ENCODE measurements at places on chromosomes 1 and 21.

DNA sequence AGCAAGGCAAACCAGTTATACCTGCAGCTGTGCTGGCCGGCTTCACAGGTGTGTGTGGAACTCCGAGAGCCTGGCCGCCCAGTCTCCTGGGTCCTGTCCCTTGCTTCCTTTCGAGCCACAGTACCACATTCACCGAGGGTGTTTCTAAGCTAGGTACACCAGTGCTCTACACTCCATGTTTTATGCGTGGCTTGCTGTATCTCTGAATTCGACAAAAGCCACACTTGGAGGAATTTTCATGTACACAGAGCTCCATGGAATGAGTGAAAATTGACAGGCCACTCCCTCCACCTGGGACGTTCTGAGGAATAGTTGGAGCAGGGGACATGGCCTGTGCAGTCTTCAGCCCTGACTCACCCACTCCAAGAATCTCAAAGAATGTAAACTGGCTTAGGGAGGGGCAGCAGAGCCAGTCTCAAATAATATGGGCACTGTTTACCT lies 14.0 kb downstream of the ETS2 start:
- no peak for DNase-seq

DNA sequence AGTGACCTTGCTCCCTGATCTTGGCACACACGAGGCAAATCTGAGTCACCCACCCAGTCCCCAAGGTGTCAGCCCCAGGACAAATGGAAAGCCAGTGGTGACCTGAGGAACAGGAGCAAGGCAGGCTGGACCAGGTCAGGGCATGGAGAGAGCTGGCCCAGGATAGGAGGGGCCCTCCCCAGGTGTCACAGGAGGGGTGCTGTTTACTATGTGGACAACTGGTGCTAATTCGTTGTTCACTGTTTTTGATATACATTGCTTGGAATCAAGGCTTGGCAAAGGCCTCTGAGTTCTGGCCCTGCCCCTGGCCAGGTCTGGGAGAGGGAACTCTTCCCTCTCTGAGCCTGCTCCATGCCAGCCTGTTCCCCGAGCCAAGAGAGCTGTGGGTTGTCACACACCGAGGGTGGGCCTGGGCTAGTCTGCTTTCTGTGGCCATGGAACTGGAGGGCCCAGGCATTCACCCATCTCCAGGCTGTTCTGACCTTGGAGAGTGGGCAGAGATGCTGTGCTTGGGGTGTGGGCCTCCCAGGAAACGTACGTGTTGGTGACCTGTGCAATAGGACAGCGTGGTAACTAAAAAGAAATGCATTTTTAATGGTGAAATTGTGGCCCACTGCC lies 41.8 kb downstream of the CRYAA start:
- no peak for DNase-seq

- DNase-seq = no peak
Measured at GRCh38 chr1:112807117-112807516, 92.0 kb upstream of the PPM1J start.

GRCh38 chr1:15678578-15678977 lies 5.5 kb upstream of the PLEKHM2 start:
- no peak for DNase-seq

- no peak for DNase-seq
Measured at GRCh38 chr1:220013497-220013896, 32.8 kb downstream of the EPRS1 start.

- DNase-seq = no peak
Measured at GRCh38 chr21:17053321-17053720, 459.5 kb upstream of the CXADR start.

DNA sequence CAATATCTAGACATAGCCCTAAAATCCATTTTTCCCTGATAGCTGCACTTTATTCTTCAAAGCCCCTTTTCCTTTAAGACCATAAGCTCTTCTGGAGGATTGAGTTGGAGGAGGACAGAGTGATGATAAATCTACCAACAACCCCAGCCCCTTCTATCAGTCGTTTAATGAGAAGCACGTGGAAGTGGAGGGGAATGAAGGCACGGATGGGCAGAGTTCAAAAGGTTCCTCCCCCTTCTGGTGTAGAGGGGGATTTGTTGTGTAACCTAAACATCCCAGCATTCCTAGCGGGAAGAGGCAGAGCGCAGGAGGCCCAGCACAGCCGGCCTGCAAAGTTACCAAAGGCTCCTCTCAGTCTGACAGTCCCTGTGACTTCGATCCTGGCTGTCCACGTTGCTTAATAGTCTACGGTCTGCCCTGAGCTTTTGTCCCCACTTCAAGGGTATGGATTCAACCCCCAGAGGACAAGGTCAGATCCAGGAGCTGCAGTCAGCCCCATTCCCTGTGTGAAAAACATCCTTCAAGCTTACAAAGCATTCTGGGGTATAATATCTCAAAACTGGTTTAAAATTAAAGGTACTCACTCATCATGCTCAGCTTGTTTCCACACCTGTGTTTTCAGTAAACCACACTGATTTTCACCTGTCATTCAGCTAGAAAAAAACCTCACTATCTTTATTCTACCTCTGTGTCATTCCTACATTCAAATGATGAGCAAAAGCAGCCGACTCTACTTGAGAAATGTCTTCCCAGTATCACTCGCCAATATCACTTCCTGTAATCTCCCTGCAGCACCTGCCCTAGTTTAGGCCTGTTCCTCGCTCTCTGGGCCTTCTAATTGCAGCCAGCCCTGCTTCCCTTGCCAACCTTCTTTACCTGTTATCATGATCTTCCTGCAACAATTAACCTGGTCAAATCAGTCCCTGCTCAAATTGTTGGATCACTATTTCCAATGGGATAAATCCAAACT lies 117.9 kb downstream of the PLPP3 start:
- DNase-seq = no peak

DNA sequence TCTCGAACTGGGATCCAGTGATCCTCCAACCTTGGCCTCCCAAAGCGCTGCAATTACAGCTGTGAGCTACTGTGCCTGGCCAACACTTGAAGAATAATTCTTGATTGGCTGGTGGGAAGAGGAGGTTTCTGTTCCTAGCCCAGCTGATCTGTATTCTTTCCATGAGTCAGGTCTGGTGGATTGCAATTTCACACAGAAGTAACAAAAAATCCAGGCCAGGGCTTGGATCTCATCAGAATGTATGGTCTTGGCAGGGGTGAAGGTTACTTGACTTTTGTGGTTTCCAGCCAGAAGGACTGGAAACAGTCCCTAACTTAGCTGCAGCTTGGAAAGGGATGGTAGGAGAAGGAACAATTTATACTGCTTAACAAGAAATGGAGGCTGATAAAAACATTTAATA lies 5.1 kb upstream of the HP1BP3 start:
- DNase-seq = no peak

- DNase-seq = no peak
Measured at GRCh38 chr1:193709607-193710006, 523.2 kb upstream of the B3GALT2 start.

DNA sequence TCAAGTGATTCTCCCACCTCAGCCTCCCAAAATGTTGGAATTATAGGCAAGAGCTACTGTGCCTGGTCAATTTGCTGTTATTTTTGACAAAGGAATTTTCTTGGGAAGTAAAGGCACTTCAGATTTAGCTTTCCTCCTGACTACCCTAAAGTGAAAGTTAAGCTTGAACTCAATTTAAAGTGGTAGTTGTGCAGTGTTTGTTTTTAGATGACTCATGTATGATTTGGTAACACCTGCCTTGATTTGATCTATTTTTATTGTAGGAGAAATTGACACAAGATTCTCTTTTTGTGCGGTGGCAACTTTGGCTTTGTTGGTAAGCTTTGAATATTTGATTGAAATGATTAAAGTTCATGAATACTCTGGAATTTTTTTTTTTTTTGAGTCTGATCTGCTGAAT lies 5.0 kb downstream of the RABGGTB start:
- no peak for DNase-seq

DNA sequence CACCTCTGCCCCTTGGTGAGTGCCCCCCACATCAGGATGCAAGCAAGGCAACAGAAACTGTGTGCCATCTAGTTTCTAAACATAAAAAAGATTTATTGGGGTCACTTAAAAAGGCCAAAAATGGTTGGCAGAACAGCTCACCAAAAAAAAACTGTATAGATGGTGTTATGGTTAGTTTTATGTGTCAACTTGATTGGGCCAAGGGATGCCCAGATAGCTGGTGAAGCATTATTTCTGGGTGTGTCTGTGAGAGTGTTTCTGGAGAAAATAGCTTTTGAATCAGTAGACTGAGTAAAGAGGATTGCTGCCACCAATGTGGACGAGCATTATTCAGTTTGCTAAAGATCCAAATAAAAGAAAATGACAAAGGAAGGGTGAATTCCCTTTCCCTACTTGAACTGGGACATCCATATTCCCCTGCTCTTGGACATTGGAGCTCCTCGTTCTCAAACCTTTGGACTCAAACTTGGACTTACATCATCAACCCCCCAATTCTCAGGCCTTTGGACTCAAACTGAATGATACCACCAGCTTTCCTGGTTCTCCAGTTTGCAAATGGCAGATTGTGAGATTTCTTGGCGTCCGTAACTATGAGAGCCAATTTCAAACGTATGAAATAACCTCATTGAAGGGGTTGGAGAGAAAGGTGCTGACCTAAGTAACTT lies 16.9 kb downstream of the CAPN9 start:
- no peak for DNase-seq

GRCh38 chr1:6198646-6199297 lies 623 bp downstream of the RPL22 start:
- no peak for DNase-seq

- DNase-seq = no peak
Measured at GRCh38 chr1:79089946-79090345, 83.4 kb upstream of the ADGRL4 start.

DNA sequence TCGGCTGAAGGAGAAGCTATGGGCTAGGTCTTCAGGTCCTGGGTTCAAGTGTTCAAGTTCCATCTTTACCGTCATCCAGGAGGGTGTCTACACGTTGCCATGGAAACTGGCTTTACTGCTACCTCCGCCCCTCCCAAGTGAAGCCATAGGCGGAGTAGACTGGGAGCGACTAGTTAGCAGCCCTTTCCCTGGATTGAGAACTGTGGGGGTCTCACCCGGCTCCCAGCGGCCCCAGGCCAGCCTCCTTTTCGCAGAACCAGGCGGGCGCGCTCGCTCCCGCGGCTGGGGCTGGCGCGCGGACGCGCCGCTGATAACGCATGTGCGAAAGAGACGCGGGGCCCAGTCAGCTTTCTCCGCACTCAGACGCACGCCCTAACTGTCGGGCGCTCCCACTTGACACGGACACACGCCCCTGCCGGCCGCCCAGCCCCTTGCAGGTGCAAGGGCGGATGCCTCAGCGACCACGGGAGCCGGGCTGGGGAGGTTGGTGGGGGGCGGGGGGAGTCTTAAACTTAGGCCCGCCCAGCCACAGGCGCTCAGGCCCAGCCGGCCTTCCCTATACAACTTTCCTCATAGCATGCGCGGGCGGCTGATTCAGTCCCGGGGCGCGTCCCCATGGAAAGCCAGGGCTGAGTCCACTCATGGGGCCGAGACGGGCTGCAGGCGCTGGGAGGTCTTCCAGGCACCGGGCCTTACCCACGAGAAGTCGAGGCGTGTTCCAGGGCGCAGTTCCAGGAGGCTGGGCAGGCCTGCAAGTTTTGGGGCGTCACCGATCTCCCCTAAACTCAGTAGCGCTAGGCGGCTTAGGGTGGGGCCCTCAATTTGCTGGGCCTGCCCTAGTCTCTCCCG lies 7.4 kb downstream of the EFNA4 start:
- peak; percentile 70 for DNase-seq

DNA sequence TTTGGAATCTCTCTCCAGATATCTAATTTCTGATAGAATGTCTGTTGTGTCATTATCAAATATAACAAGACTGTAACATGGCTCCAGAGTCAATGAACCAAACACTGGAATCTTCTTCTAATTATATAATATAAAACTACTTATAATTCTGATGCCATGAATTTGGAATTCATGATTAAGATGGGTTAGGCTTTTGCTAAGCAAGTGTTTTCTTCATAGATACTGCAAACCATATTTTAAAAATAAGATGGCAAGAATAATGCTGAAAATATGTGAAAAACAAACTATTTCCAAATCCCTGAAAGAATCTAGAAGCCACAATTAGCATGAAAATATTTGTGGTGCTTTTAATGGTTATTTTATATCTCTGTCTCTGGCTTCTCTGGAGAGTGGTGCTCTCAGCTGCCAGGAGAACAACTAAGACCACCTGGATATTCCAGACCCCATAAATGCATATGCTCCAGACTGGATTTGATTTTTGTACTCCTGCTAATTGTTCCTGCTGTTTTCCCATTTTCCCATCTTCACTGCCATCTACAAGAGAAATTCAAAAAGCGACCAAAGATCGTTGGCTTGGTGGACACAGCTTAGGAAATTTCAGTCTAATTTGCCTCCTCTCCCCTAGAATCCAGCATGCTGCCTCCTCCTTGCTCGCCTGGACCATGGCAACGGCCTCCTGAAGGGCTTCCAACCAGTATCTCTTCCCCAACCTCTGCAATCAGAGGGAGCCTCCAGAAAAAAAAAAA lies 418.9 kb downstream of the SETD4 start:
- DNase-seq = no peak

DNA sequence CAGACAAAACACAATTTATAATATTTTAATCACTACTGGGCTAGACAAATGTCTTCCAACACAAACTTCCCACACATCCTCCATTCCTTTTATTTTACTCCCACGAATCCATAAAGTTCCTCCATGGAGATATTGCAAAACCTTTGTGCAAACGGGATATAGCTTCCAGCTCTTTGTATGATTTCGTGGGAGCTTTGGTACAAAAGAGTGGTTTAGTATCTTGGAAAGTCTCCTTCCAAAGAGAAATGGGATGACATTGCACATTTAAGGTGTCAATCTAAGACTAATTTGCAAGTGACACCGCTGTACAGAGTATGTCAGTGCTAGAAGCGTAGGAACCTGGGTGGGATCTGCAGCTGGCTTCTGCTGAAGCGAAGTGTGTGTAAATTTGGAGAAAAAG lies 455.2 kb upstream of the RUNX1 start:
- no peak for DNase-seq

- DNase-seq = no peak
Measured at GRCh38 chr1:229280037-229280828, 9.3 kb downstream of the RAB4A start.

GRCh38 chr1:1597275-1597930 lies 2.5 kb downstream of the FNDC10 start:
- no peak for DNase-seq

GRCh38 chr1:156815307-156815826 lies 1.3 kb downstream of the SH2D2A start:
- DNase-seq = no peak

DNA sequence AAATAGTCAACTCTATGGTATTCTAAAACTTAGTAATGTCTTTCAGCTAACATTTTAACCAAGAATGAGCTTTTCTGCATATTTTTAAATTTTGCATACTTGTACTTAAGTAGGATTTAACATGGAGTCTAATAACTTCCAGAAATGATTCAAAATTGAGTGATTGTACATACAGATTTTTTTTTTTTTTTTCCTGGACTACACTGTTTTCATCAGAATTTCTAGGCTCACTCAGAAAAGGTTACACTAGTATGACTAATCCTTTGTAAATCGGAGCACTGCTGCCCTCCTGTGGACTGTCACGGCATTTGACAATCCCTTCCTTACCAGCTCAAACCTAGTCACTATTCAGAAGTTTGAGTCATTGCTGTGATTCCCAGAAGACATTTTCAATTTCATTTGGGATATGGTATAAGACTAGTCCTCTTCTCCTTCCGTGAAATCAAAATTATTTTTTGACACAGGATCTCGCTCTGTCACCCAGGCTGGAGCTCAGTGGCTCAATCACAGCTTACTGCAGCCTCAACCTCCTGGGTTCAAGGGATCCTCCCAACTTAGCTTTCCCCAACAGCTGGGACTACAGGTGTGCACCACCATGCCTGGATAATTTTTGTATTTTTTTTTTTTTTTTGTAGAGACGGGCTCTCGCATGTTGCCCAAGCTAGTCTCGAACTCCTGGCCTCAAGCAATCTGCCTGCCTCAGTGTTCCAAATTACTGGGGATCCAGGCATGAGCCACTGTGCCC lies 45.5 kb downstream of the CD46 start:
- DNase-seq = peak; percentile 77

Data from stimulated activated CD4-positive, alpha-beta T cell treated with anti-CD3 and anti-CD28 coated beads, Interleukin-4, amount 100 ng/mL, for 4 hours (primary cell).